ENCODE measurements at places on chromosomes 13 and 19.

DNA sequence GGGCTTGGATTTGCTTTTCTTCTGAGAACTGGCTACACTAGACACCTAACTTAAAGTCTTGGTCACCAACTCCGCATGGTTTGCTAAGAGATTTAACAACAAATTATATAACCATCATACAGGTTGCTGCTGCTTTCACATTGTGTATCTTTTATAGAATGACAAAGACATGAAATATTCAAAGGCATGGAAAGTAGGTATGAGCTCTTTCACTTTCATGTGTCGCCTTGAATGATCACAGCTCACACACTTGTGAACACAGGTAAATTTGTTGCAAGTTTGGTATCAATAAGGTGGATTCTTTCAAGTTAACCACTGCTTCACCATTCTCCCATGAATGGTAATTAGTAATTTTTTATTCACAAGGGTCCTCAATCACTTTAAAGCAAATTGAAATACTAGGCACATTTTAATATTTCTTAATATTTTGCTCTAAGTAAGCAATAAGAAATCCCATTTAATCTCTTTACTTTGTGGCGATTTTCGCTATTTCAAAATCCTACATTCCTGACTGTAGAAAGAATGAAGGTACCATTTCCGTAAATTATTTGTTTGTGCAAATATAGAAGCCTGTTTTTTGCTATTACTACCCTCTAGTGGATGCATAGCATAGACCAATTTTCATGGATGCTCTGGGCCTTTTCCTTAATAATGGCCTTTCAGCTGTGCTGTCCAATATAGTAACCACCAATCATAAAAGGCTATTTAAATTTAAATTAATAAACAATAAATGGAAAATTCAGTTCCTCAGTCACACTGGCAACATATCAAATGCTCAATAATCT is 45.5 kb upstream of the FREM2 start:
- DNase-seq: no peak

- DNase-seq: peak; percentile 67
Observed at GRCh38 chr19:40614622-40615411, 13.6 kb downstream of the LTBP4 start.

DNA sequence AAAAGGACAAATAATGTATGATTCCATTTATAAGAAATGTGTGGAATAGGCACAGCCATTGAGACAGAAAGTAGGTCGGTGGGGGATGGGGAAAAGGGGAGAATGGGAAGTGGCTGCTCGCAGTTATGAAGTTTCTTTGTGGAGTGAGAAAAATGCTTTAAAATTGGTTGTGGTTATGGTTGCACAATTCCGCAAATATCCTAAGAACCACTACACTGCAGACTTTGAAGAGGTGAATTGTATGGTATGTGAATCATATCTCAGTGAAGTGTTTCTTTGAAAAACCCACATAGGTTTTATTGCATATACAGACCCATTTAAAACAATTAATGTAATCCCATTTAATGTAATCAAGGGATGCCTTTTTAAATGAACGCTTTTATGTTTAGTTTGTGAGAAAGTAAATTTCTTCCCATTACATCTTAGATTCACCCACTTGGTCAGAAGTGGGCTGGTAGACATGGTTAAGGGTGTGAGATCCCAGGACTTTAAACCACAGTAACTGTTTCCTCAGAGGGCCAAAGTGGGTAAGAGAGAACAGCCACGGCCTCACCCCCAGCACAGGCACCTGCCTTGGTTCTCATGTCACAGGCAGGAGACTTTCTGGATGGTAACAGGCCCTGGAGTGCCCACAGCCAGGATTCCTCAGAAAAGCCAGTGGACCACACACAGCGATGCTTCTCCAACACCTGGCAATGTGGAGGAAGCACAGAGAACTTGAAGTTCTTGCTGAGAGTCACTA is 119.3 kb upstream of the GJB6 start:
- DNase-seq: no peak

- DNase-seq: no peak
Observed at GRCh38 chr19:45063851-45064801, 12.2 kb downstream of the ZNF296 start.

- no peak for DNase-seq
Observed at GRCh38 chr13:27034678-27035111, 136.9 kb downstream of the USP12 start.

GRCh38 chr19:2720777-2721569 is at the start of gene DIRAS1:
DIRAS1 (minus strand) TSS chr19:2721372; CDS start chr19:2717806, 3,566 bp downstream.
- DNase-seq: no peak

DNA sequence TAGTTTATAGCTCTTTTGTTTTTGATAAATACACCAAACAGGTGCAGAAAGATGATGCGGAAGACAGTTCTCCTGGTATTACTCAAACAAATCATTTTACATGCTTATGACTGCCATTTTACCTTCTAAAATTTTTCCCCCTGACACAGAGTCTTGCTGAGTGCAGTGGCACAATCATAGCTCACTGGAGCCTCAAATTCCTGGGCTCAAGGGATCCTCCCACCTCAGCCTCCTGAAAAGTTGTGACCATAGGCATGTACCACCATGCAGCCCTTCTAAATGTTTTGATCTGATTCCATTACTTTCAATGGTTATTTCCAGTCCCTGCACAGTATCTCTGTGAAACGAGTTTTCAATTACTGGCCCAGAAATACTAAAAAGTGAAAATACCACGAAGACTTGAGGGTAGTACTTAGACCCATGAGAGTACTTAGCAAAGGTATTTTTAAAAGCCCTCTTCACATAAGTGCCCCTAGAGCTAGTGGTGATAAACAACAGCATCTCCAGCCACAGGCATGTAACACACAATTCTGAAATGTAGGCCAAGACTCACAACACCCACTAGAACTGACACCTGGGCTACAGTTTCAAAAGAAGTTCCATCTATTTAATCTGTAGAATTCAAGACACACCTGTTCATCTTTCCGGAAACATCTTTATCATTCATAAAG is 11.3 kb downstream of the HSPH1 start:
- DNase-seq: no peak

DNA sequence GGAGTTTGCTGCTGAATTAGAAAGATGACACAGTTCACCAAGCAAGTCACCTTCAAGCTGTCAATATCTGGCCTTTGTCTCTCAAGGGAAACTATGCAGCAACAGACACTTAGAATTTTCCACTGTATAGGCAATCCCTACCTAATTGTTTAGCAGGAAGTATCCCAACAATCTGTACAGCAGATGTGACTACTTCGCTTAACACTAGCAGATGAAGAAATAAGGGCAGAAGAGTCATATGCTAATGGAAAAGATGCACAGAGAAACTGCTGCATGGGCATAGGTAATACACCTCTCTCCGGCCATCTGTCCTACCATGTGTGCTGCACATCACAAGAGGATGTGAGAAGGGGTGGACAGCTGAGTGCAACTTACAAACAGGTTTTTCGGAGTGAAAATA is 851.2 kb downstream of the PCDH9 start:
- no peak for DNase-seq

DNA sequence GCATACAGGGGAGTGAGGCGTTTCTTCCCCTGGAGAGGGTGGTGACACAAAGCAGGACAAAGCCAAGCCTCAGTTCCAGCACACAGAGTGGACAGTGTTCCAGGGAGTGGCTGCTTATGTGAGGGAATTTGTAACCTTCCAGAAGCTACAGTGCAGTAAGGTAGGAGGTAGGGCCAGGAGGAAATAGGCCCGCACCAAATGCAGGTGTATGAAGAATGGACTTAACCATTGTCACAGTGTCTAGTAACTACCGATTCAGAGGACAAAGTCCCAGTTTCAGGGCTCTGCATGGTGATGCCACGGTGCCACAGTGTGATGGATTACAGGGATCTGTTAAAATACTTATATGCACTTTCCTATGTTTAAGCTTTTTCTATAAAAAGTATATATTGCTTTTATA is 135.3 kb downstream of the ZIC5 start:
- no peak for DNase-seq

DNA sequence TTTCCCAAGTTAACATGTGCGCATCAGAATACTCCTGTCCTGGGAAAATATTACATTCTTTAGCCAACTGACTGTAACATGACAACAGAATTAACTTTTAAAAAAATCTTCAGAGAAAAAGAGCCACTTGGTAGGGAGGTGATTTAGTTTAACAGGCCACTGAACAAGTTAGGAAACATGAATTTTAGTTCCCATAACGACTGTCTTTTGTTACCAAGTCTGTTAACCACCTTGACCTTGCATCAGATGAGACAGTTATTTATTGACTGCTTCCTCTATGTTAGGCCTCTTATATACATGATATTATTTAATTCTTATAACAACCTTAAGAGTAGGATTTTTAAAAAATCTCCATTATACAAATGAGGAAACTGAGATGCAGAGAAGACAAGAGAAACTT is 268.6 kb downstream of the NDFIP2 start:
- DNase-seq: no peak

- no peak for DNase-seq
Observed at GRCh38 chr13:91459485-91459884, 61.1 kb downstream of the GPC5 start.

GRCh38 chr19:15107061-15108010 is at the start of gene SYDE1:
SYDE1 (plus strand) TSS chr19:15107401; CDS start chr19:15107434, 33 bp downstream.
- DNase-seq: no peak

DNA sequence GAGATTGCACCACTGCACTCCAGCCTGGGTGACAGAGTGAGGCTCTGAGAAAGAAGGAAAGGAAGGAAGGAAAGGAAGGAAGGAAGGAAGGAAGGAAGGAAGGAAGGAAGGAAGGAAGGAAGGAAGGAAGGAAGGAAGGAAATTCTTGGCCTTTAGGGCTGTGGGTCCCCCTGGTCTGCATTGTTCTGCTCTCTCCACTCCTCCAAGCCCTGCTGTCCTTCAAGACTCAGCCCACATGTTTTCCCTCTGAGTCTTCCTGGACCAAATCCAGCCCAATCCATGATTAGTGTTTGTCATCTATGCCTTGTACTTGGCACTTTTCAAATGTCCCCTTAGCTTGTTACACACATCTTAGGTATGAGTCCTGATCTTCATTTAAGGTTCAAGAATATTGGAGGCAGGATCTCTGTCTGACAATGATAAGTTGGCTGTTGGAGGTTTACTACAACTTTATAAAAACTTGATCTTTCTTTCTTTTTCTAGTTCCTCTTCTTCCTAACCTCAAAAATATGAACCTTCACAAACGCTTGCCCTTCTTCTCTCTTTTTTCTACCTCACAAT is 48.8 kb upstream of the INTS6 start:
- no peak for DNase-seq

DNA sequence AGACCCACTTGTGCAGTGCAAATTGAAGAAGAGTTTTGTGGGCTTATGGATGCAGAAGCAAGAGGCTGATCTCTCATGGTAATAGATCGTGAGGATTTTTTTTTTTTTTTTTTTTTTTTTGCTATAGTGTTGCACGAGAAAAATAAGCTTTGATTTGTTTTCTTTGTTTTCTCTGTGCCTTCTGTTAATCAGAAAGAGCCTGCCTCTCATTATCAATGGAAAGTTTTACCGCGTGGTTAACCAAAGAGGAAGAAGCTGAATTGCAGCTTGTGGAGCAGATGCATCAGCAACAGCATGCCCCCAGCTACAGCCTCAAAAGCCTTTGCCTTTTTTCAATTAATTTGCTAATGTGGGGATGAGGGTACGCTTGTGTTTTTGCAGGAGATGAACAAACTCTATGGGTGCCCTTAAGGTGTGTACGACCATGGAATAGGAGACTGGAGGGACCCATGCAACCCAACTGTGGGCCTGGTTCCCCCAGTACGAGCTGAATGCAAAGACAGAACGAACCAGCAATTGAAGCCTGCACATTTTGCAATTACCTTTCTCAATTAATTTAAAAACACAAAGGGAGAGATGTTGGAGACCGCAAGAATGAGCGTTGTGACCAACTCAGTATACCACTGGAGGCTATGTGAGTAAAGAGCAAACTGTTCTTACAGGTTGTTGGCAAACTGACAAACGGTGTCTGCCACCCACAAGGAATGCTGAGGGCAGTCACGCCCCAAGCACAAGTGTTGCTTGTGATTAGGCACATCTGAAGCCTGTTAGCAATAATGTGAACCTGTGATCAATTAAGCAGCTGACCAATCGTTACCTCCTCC is 58.6 kb upstream of the SPRY2 start:
- DNase-seq: no peak

DNA sequence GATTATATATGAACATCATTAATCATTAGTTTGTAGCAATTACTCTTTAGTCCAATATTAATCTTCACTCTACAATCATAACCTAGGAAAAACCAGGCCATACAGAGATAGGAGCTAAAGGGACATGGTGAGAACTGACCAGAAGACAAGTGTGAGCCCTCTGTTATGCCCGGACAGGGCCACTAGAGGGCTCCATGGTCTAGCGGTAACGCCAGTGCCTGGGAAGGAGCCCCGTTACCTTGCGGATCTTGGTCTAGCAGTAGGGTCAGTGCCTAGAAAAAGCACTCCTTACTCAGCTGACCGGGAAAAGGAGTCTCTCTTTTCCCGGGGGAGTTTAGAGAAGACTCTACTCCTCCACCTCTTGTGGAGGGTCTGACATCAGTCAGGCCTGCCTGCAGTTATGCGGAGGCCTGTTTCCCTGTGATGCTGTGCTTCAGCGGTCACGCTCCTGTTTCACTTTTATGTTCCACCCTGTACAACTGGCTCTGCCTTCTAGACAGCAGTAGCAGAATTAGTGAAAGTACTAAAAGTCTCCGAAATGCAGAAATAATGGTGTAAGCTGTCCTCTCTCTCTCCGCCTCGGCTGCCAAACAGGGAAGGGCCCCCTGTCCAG is 13.8 kb downstream of the OR7D4 start:
- DNase-seq: peak; percentile 42

GRCh38 chr13:96849091-96849490 is 145.2 kb downstream of the OXGR1 start:
- no peak for DNase-seq

DNA sequence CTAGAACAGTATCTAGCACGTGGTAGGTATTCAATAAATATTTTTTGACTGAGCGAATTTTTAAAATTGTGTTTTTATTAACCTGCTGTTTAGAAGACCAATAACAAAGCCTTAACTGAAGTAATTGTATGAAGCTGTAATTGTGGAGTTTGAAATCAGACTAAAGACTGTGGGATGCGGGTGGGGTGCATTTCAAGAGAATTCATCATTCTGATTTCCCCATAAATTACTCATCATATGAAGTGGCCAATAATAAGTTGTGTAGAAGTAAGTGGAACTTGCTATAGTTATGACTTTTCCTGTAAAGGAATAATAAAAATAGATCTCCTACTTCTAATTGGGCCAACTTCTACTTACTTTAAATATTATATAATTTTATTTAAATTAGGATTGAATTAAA is 449.3 kb downstream of the PCDH9 start:
- DNase-seq: no peak

- DNase-seq: no peak
Observed at GRCh38 chr19:47523473-47523872, 8.6 kb upstream of the NAPA start.

GRCh38 chr13:73142071-73142470 is 83.3 kb downstream of the KLF5 start:
- DNase-seq: no peak

- DNase-seq: no peak
Observed at GRCh38 chr13:40306817-40307216, 359.6 kb downstream of the FOXO1 start.

GRCh38 chr13:90968166-90968904 is 379.2 kb upstream of the MIR17HG start:
- no peak for DNase-seq

GRCh38 chr19:2054763-2055162 is 3.7 kb upstream of the MKNK2 start:
- peak; percentile 23 for DNase-seq

- no peak for DNase-seq
Observed at GRCh38 chr13:27130979-27131623, 40.5 kb downstream of the USP12 start.

Data from gastrocnemius medialis (tissue), 4 donors.